Right atrium auricular region (tissue), 2 donors: ENCODE measurements at places on chromosomes 12 and 14. TPM values are rescaled to one million over a fixed set of nuclear protein-coding genes. Genes with fewer than 3 reads are reported as not detected.

SLC25A29 gene
- 34.0 TPM for total RNA-seq

PTGDR gene
- total RNA-seq = 0.89 TPM

ESPL1 gene
- total RNA-seq = 0.59 TPM

MIP gene
- total RNA-seq = not detected

- H3K36me3 ChIP-seq = peaks cover 33% of the 10 kb centered on the region
- H3K4me3 ChIP-seq = no peak overlapping the region
- DNase-seq = no peak
Observed at GRCh38 chr12:56999456-56999855, 6.9 kb downstream of the ZBTB39 start.

DNA sequence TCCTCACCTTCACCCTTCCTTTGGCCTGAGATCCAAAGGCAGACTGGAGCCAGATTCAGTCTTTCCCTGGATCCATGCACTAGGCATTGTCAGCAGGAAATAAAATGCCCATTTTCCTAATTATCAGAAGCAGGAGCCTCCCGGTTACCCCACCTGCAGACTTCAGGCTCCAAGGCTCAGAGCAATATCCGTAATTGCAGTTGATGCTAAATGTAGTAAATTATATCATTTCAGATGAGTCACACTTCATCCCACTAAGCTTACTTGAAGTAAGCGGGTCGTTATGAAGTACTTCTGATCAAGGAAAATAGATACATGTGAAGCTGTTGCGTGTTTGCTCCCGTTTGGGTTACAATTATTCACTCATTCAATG is 110.7 kb upstream of the SFSWAP start:
- H3K27ac ChIP-seq = no peak overlapping the region
- no peaks in the 10 kb centered on the region for H3K4me1 ChIP-seq
- H3K4me3 ChIP-seq = no peak overlapping the region
- no peaks in the 10 kb centered on the region for H3K36me3 ChIP-seq
- no peaks in the 10 kb centered on the region for H3K27me3 ChIP-seq
- DNase-seq = no peak

- no peaks in the 10 kb centered on the region for H3K27me3 ChIP-seq
- no peak overlapping the region for H3K27ac ChIP-seq
- no peak overlapping the region for H3K4me3 ChIP-seq
- no peaks in the 10 kb centered on the region for H3K36me3 ChIP-seq
Observed at GRCh38 chr12:58925751-58926150, 5.4 kb upstream of the LRIG3 start.

- H3K36me3 ChIP-seq = no peaks in the 10 kb centered on the region
- peak overlapping the region; percentile 87 for H3K27ac ChIP-seq
- no peak for DNase-seq
- H3K4me3 ChIP-seq = no peak overlapping the region
- no peaks in the 10 kb centered on the region for H3K27me3 ChIP-seq
Observed at GRCh38 chr12:123107926-123108681, 42.8 kb downstream of the PITPNM2 start.

DNA sequence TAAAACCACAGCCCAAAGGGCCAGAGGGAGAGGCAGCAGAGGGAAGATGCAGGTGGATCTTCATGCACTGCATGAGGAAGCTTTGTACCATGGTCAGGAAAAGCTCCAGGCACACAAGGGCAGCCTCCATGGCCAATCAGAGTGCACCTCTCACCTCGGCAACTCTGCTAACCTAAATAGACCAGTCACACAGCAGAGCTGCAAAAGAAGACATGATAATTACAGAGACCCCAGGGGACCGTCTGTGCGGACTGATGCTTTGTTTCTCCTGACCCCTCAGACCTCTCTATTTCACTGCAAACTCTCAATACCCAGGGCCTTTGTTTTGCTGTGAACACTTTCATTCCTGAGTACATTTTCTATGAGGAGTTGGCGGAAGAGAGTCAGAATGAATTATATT is 10.7 kb upstream of the TCL1B start:
- no peaks in the 10 kb centered on the region for H3K27me3 ChIP-seq
- no peaks in the 10 kb centered on the region for H3K4me1 ChIP-seq
- no peak for DNase-seq
- H3K4me3 ChIP-seq = no peak overlapping the region

DNA sequence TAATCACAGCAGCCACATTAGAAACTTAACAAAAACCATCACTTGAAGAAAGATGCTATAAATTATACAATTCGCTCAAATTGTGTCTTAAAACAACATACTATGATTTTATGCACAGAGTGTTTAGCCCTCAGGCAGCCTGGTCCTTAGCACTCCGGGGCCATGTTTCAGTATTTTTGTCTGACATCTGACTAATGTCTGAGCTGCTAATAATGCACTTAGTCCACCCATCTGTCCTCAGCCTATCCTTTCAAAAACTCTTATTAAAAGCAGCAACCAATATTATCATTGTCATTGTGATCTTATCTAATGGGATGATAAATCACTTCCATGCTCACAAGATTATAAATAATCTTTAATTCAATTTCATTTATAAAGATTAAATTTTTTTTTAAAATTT is 602.7 kb upstream of the FOXG1 start:
- no peaks in the 10 kb centered on the region for H3K27me3 ChIP-seq
- no peaks in the 10 kb centered on the region for H3K4me1 ChIP-seq
- DNase-seq = no peak
- no peak overlapping the region for H3K27ac ChIP-seq
- H3K4me3 ChIP-seq = no peak overlapping the region

DNA sequence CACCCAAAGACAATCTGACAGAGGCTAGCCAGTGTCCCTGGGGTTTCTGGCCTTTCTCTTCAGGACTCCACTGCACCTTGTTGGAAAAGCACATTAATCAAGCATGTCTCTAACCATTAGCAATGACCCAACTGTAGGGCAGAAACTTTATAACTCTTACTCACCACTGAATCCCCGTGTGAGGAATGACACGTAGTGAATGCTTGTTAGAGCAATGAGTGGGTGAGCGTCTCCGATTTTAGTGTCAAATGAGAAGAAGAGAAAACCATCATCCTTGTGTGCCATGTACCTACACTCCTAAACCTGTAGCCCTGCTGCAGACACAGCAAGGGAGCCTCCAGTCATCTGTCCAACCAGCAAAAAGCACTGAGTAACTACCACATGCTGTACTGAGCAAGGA is 56.5 kb upstream of the GPR68 start:
- no peaks in the 10 kb centered on the region for H3K36me3 ChIP-seq
- no peaks in the 10 kb centered on the region for H3K4me1 ChIP-seq
- DNase-seq = no peak
- H3K27me3 ChIP-seq = no peaks in the 10 kb centered on the region
- no peak overlapping the region for H3K4me3 ChIP-seq
- H3K27ac ChIP-seq = no peak overlapping the region

DNA sequence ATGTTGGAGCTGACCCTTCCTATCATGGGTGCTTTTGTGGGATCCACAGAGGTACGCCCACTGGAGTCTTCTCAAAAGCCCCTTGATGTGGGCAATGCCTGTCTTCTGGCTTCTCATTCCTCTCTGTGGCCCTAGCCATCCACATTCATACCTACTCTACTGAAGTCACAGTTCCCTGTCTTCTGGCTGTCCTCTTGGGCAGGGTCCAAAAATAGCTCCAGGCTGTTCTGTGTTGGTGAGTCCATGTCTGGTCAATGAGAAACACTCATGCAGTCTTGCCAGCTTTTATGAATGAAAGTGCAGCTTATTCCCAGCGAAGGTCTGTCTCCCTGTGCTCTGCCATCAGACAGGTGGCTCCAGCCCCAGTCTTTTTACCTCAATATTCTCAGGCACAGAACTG is 135.9 kb upstream of the MDM1 start:
- no peak overlapping the region for H3K27ac ChIP-seq
- H3K4me1 ChIP-seq = no peaks in the 10 kb centered on the region
- H3K36me3 ChIP-seq = no peaks in the 10 kb centered on the region
- no peak for DNase-seq

- H3K36me3 ChIP-seq = no peaks in the 10 kb centered on the region
- no peaks in the 10 kb centered on the region for H3K27me3 ChIP-seq
- H3K4me1 ChIP-seq = no peaks in the 10 kb centered on the region
- H3K4me3 ChIP-seq = no peak overlapping the region
Observed at GRCh38 chr12:80862531-80862930, 75.2 kb downstream of the LIN7A start.

DNA sequence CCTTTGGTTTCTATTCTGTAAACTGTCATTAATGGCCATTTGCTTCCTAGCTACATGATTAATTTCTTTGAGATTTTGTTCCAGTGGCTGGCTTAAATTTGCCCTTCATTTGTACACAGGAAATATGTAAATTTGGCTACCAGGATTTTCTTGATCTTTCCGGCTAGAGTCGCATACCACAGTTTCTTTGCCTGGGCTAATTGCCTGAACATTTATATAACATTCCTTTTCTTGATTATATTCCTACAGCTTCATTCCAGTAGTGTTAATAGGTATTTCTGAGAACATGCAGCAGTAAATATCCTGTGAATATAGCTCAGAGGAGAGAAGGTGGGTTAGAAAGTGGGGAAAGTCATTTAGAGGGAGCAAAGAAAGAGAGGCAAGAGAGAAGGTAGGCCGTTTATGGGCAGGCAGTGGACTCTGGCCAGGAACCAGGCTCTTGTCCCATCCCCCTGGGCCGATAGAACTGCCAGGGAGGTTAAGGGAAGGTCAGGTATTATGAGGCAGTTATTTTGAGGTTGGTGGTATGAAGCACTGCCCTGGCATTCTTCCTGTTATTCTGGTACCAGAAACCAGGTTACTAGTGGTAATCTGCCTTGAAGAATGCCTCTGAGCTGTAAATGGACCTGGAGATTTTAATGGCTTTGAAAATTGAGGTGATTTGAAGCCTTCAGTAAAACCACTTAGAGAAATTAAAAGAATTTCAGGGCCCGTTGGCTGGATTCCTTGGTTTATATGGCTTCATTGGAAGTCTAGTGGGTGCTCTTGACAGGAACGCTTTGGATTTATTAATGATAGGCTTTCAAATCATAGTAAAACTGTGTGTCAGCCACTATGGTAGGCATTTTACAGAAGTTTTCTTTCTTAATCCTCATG is 4.4 kb downstream of the RNF10 start:
- H3K27me3 ChIP-seq = no peaks in the 10 kb centered on the region
- peak overlapping the region; percentile 29 for H3K4me3 ChIP-seq
- H3K36me3 ChIP-seq = peaks cover 5% of the 10 kb centered on the region
- H3K27ac ChIP-seq = peak overlapping the region; percentile 98
- no peak for DNase-seq

DNA sequence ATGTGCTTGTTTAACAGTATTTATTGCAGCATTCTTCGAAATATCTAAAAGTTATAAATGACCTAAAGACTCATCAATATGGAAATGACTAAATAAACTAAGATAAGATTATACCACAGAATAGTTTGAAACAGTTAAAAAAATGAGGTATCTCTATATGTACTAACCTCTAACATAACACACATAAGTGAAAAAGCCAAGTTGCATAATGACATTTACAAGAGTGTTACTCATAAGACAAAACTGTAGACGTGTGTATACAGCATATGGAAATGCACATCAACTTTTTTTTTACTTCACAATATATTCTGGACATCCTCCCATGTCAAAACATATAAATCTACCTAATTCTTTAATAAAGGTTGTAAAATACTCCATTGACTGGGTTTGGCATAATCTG is 22.8 kb downstream of the CPM start:
- no peak overlapping the region for H3K4me3 ChIP-seq
- H3K36me3 ChIP-seq = no peaks in the 10 kb centered on the region
- H3K27ac ChIP-seq = no peak overlapping the region
- no peaks in the 10 kb centered on the region for H3K27me3 ChIP-seq

DNA sequence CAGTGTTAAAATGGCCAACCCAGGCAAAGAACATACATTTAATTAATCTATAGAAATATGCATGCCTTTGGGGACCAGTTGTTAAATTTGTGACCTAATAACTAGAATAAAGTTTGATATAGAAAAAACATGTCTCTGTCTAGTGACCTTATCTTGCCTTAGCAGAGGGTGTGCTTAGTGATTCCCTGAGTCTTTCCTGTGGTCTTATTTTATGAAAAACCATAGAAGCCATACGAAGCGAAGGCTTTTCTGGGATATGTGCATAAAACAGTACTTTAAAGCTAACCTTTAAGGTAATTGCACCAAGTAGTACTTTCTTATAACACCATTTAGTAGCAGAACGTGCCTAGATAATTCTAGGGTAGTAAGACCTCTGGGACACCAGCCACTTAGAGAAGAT is 379.4 kb downstream of the ZFP36L1 start:
- H3K36me3 ChIP-seq = no peaks in the 10 kb centered on the region
- H3K4me1 ChIP-seq = no peaks in the 10 kb centered on the region
- no peaks in the 10 kb centered on the region for H3K27me3 ChIP-seq
- DNase-seq = no peak
- H3K4me3 ChIP-seq = no peak overlapping the region

DNA sequence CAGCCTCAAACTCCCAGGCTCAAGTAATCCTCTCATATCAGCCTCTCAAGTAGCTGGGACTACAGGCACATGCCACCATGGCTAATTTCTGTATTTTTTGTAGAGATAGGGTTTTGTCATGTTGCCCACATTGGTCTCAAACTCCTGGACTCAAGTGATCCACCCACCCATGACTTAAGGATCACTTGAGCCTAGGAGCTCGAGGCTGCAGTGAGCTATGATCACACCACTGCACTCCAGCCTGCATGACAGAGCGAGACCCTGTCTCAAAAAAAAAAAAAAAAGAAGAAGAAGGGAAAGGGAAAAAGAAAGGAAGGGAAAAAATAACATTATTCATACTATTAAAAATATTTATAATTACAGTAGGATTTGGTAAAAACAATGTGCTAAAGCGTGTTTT is 19.2 kb downstream of the EPS8 start:
- no peak overlapping the region for H3K4me3 ChIP-seq
- no peak for DNase-seq
- peak overlapping the region; percentile 47 for H3K27ac ChIP-seq
- H3K27me3 ChIP-seq = no peaks in the 10 kb centered on the region
- no peaks in the 10 kb centered on the region for H3K36me3 ChIP-seq
